ENCODE measurements at places on chromosomes 12 and 14. TPM values are rescaled to one million over a fixed set of nuclear protein-coding genes. Genes with fewer than 3 reads are reported as not detected.

The PPM1H gene
- total RNA-seq: 0.29 TPM

The GPR65 gene
- total RNA-seq: under 0.01 TPM

The SMIM41 gene
- 4.5 TPM for total RNA-seq

The CLEC9A gene
- total RNA-seq: not detected

Data from smooth muscle cell of trachea (primary cell).